ENCODE measurements at places on chromosomes 1 and 21.
A peak's percentile ranks its signal among the peaks of the same experiment; 100 is the strongest.

- peak; percentile 41 for DNase-seq
Observed at GRCh38 chr1:206982216-206982615, 12.0 kb upstream of the FCAMR start.

- DNase-seq = no peak
Observed at GRCh38 chr1:195763146-195763906, 844.9 kb downstream of the KCNT2 start.

GRCh38 chr1:935751-936231, 12.1 kb downstream of the SAMD11 start:
- no peak for DNase-seq

- DNase-seq = no peak
Observed at GRCh38 chr1:59432531-59433439, 135.9 kb downstream of the FGGY start.

- no peak for DNase-seq
Observed at GRCh38 chr1:59307591-59307990, 10.7 kb downstream of the FGGY start.

DNA sequence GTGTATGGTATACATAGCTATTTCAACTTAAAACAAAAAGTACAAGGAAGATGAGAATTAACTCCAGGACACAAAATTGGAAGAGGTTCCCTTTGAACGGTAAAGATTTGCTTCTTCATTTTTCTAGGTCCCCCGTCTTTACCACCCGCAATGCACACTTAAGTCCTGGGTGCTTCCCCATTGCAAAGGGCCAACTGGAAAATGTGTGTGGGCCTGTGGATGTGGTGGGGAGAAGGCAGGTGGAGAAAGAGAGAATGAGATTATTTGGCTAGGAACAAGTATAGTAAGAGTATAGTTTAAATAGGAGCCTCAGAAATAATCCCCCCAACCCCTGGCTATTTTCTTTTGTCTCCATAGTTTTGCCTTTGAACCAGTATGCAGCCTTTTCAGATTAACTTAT, 115.4 kb downstream of the HLX start:
- no peak for DNase-seq

GRCh38 chr1:220776720-220777326, 9.9 kb upstream of the MTARC1 start:
- DNase-seq = peak; percentile 42

All from MV-4-11 (cell line).